ENCODE measurements at places on chromosomes 3 and 15. TPM values are rescaled to one million over a fixed set of nuclear protein-coding genes. Genes with fewer than 3 reads are reported as not detected.

DNA sequence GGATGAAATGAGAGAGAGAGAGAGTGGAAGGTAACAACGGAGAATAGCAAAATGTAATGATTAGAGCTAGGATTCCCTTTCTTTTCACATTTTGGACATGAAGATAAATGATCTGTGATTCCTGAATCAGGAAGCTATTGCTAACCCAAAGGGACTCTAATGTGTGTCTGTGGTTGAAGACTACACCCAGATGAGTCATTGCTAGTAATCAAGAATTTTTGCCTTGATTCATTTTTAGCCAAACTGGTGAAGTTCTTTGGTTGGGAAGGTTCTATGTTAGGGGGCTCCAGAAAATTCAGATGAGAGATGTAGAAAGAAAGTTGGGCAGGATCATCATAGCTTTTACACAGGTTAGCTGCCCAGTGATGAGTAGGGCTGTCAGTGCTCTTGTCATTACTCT, 116.4 kb downstream of the DUT start:
- H3K27me3 ChIP-seq, result no peaks in the 10 kb centered on the region
- H3K4me1 ChIP-seq, result no peaks in the 10 kb centered on the region
- no peak overlapping the region for H3K4me3 ChIP-seq
- peaks cover 27% of the 10 kb centered on the region for H3K36me3 ChIP-seq

GRCh38 chr3:35201211-35201610, 438.1 kb upstream of the ARPP21 start:
- no peaks in the 10 kb centered on the region for H3K4me1 ChIP-seq
- H3K4me3 ChIP-seq, result no peak overlapping the region

DNA sequence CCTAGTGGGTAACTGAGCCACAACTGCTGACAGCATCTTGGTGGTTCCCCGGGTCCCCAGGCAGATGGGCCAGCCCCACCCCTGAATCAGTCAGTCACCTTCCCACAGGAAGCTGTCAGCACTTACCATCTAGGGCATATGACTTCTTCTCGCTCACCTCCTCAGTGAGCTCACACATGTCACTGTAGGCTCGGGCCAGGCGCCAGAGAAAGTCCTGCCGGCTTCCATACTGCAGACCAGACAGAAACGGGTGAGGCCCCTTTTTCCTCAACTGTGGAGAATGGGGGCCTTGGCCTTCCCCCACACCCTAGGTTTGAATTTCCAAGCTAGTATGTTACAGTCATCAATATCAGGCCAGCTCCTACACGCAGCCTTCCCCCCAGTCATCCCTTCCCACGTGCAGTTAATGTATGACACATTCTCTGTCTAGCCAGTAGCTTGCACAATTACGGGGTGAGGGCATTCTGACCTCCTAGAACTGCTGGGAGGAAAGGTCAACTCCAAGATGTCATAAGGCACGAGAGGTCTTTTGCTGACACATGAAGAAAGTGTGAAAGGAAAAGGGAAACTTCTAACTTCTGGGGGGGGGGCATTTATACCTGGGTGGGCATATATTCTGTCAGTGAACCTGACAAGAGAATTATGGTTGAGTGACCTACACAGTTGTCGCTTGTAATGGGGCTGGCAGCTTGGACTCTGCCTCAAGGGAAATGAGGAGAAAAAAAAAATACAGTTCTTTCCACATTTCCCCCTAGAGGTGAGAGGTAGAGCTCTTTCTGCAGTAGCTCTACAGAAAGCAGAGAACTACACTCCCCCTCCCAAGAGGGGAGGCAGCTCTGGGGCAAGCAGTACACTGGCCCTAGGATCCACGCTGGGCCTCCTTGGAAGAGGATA, 10.9 kb downstream of the RMDN3 start:
- no peaks in the 10 kb centered on the region for H3K27me3 ChIP-seq
- no peak overlapping the region for H3K27ac ChIP-seq
- DNase-seq, result no peak
- no peak overlapping the region for H3K4me3 ChIP-seq

The PYGO1 gene
- 4.4 TPM for total RNA-seq

The HACD2 gene
- 26.3 TPM for total RNA-seq

The P2RY1 gene
- total RNA-seq, result 17.9 TPM

Measured in vagina (tissue), 2 donors.